Forelimb muscle (tissue), 1 donor: ENCODE measurements at places on chromosomes 6 and 20. TPM values are rescaled to one million over a fixed set of nuclear protein-coding genes. Genes with fewer than 3 reads are reported as not detected.

DNA sequence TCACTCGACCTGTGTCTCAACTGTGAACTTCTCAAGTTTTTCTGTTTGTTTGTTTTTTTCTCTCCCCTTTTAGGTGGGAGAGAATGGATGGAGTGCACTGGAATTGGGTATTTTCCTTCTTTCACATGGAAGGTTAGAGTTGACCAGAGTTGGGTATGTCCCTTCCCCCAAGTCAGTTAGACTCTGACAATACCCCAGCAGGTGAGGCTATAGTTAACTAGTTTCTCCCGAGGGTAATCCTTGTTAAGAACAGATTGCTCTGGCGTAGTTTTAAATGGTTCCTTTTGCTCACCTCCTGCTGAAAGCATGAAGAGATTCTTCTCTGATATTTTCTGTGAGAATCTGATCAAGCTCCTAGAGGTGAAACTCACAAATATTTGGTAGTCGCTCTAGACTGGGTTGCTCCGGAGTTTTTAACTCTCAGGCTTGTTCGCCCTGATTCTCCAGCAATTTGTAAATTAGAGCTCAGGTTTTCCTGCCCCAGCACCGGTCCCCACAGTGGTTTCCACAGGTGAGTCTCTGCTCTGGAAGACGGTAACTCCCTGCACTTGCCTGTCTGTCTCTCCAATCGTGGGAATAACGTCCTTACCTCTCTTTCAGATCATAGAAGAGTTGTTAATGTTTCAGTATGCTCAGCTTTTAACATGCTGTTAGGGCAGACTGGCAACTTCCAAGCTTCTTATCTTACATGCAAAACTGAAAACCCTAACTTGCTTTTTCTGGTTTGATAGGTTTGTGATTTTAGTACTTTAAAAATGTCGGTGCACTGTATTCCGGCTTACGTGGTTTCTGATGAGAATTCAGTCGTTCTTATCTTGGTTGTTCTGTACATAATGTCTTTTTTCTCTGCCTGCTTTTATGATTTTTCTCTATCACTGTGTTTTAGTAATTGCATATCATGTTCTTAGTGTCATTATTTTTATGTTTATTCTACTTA lies 111.2 kb upstream of the HIVEP1 start:
- DNase-seq, result no peak

DNA sequence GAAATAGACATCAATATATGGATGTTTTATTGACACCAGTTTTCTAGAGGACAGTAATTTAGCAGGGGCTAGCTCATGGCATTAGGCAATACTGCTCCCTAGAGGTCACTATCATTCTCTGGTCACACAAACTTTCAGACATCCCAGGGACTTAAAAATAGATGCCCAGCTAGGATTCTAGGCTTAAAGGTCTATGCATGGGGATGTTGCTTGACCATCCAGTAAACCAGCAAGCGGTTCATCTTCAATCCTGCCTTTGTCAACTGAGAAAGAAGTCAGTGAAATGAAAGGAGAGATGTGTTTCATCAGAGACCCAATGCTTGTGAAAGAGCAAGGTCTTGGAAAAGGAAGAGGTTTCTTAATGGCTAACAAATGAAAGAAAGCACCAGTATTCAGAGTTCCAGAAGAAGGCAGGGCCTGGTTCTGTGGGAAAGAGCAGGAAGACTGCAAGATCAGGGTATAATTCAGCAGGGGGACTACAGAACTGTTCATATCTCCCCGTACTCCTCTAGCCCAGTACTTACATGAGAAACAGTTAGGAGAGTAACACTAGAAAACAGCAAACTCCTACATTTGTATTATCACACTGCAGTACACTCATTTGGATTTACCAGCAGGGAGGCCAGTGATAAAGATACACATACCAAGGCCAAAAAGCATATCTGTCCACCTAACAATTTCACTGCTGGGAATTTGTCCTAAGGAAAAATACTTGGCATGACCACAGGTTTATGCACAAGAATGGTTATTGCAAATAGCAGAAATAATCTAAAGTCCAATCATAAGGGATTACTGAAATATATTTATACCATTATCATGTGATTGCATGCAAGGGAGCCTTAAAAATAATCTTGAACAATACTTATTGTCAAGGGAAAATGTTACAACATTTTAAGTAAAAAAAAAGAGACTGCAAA lies 151.4 kb upstream of the LAMA2 start:
- no peak for DNase-seq

DNA sequence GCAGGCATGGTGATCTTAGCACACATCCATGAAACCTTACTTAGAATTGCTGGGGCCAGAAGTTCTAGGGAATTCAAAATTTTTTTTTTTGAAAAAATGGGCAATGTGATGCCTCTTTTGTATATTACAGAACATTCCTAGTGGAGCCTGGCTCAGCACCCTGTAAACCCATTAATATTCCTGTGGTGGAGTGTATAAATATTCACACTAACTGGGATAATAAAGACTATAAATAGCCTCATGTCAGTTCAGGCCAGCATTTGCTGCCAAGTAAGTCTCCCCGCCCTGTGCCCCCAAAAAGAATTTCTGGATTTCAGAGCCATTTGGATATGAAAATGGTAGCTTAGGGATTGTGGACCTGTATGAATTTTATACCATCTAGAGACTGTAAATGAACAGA lies 14.8 kb downstream of the BANF2 start:
- no peak for DNase-seq

DNA sequence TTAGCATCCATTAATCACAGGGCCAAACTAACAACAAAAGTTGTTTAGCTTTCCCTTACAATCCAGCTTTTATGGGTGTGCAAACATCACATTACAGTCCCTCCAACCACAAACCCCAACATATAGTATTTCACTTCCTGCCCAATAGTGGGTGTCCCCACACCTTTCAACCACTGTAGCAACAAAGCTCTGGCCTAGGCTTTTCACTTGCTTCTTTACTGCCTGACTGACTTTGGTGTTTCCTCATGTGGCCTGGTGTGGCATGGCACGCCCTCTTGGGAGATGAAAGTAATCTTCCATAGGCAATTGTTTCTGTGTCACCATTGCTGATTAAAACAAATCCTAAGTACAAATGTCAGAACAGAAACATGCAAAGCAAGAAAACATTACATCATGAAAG lies 46.3 kb downstream of the MCM8 start:
- DNase-seq, result no peak

- DNase-seq, result no peak
Measured at GRCh38 chr6:154622618-154623336, 110.4 kb upstream of the SCAF8 start.

GRCh38 chr20:50555662-50556061 lies 45.5 kb downstream of the PTPN1 start:
- DNase-seq, result no peak

- DNase-seq, result no peak
Measured at GRCh38 chr20:48748556-48748955, 79.2 kb downstream of the PREX1 start.

DNA sequence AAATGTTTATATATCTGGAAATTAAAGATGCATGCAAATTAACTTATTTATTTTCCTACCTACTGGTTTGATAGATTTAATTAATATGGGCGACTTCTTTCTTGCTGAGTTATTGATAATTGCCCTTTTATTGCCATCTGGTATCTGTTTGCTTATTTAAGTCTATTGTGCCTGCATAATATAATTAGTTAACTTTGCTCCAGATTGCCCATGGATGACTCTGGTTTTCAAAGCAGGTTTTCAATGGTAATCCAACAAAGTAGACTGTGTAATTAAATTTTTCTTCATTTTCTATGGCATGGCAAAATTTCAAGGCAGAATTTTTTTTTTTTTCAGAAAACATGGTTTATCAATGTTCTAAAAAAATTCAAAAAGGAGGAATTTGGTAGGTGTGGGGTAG lies 1092.0 kb downstream of the GRIK2 start:
- no peak for DNase-seq

- no peak for DNase-seq
Measured at GRCh38 chr6:87115402-87116135, 20.7 kb upstream of the CGA start.

DNA sequence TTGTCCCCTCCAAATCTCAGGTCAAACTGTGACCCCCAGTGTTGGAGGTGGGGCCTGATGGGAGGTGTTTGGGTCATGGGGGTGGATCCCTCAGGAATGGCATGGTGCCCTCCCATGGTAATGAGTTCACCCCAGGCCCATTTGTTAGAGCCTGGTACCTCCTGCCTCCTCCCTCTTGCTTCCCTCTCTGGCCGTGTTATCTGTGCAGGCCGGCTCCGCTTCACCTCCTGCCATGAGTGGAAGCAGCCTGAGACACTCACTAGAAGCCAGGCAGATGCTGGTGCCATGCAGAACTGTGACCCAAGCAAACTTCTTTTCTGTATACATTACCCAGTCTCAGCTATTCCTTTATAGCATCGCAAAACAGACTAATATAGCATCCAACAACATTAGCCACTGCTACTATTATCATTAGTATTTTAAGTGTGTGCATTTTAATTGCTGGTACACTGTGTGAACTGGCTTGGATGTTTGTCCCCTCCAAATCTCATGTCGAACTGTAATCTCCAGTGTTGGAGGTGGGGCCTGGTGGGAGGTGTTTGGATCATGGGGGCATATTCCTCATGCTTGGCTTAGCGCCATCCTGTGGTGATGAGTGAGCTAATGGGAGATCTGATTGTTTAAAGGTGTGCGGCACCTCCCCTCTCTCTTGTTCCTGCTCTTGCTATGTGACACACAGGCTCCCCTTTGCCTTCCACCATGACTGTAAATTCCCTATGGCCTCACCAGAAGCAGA lies 12.2 kb upstream of the OSER1 start:
- DNase-seq, result no peak

DNA sequence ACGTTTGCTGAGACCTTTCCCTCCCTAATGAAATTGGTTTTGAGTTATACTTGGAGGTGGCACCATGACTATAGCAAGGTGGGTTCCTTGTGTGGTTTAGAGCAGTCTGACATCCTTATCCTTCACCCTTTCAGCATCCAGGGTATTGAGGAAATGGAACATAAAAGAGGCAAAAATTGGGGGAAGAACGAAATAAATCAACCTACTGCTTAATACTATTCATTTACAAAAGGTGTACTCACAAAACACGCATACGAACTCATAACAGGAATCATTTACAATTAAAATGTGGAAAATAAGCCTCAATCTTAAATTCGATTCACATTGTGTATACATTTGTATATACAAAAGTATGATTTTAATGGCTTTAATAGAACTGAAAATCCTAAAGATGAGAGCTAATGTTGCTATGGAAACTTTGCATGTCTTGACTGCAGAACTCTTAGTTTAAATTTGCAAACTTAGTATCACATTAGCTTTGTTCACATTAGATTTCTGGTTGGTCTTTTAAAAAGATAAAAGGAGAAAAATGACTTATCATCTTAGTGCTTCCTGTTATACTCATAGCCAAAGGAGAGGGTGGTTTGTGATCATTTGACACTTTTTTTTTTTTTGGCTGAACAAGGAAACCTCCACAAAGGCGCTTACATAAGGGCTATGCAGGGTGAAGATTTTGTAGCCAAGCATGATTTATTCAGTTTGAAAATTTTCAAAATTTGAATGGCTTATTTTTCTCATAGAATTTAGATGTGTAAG lies 76.1 kb upstream of the ATXN1 start:
- DNase-seq, result no peak

DNA sequence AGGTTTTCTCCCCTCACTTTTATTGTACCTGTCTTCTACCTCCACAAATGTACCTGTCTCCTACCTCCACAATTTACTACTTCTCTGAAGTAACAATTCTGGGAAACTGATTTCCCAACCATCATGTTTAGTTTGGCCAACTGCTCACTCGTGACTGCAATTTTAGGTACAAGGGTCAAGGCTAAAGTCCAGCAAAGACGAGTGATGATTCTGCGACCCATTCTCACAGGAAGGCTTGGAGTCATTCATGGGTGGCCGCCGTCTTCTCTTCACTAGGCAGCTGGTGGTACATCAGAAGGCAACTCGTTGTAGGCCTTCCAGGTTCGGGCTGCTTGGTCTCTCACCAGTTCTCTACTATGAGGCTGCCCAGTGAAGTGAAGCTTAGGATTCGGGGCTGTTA lies 483.8 kb upstream of the JARID2 start:
- DNase-seq, result no peak

GRCh38 chr6:4503700-4504099 lies 272.5 kb upstream of the CDYL start:
- no peak for DNase-seq

DNA sequence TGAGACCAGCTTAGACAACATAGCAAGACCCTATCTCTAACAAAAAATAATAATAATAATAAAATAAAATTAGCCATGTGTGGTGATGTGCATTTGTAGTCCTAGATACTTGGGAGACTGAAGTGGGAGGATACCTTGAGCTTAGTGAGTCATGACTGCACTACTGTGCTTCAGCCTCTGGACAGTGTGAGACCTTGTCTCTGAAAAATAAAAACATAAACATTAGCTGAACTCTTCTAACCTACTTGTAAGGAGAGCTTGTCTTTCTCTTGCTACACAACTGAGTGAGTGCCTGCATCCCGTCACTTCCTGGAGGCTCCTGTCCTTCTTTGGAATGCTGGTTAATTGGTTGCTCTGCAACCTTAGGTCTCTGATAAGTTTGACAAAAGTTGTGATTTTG lies 5.1 kb upstream of the DBNDD2 start:
- DNase-seq, result no peak

- no peak for DNase-seq
Measured at GRCh38 chr6:74434171-74434570, 738.2 kb downstream of the CD109 start.

- DNase-seq, result no peak
Measured at GRCh38 chr20:61882716-61883615, 182.7 kb downstream of the TAF4 start.

GRCh38 chr6:71033171-71033570 lies 76.3 kb upstream of the B3GAT2 start:
- DNase-seq, result no peak

DNA sequence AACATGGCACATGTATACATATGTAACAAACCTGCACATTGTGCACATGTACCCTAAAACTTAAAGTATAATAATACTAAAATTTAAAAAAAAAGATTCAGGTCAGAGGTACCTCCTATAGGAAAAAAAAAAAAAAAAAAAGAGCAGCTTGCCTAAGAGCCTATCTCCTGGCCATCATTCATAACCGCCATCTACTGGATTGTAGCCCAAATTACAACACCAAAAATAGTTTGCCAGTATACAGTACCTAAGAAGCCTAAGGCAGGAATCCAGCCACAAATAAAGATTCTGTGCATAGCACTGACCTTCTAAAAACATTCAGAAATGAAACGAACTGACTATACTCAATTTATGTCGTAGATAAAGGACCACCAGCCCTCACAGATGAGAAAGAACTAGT lies 438.4 kb upstream of the ADGRB3 start:
- DNase-seq, result no peak

DNA sequence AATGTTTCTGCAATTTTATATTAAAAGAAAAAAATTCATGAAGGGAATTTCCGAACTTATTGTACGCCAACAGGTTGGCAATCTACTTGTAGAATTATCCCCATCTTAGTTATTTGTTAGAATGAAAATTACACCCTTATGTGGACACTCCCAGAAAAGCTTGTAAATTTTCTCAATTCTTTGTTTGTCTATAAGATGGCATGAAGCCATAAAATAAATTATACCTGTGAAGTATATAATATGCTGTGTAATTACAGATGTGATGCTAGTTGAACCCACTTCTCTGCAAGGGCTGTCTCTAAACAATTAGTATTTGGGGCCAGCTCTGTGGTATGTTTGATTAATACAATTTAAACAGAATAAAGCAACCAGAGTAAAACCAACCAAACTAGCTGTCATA lies 52.1 kb upstream of the DSP start:
- DNase-seq, result no peak

APCDD1L gene
- polyA plus RNA-seq, result 5.9 TPM

GINS1 gene
- 5.4 TPM for polyA plus RNA-seq

RIPPLY2 gene
- polyA plus RNA-seq, result not detected

LRP11 gene
- polyA plus RNA-seq, result 19.1 TPM

EPPIN gene
- not detected for polyA plus RNA-seq

F13A1 gene
- 27.4 TPM for polyA plus RNA-seq
